ENCODE measurements at places on chromosomes 1 and 21.

- no peak for DNase-seq
Observed at GRCh38 chr1:147270721-147271120, 28.2 kb downstream of the CHD1L start.

DNA sequence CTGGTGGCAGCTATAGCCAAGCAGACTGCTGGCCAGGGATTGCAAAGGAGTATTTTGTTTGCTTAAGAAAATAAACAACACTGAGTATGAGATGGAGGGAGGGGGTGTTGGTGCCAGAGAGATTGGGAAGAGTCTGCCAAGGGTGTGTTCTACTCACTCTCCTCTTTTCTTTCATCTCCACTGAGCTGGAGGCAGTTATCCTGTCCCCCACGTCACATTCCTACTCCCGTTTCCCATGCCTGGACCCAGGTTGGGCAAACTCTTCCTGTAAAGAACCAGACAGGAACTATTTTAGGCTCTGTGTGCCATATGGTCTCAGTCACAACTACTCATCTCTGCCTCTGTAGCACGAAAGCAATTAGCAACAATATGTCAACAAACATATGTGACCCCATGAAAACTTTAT lies 1.4 kb upstream of the IL24 start:
- no peak for DNase-seq

GRCh38 chr1:157073944-157074685 lies 25.5 kb downstream of the ETV3L start:
- DNase-seq: no peak

GRCh38 chr1:156180471-156180870 lies 13.4 kb upstream of the SLC25A44 start:
- no peak for DNase-seq

DNA sequence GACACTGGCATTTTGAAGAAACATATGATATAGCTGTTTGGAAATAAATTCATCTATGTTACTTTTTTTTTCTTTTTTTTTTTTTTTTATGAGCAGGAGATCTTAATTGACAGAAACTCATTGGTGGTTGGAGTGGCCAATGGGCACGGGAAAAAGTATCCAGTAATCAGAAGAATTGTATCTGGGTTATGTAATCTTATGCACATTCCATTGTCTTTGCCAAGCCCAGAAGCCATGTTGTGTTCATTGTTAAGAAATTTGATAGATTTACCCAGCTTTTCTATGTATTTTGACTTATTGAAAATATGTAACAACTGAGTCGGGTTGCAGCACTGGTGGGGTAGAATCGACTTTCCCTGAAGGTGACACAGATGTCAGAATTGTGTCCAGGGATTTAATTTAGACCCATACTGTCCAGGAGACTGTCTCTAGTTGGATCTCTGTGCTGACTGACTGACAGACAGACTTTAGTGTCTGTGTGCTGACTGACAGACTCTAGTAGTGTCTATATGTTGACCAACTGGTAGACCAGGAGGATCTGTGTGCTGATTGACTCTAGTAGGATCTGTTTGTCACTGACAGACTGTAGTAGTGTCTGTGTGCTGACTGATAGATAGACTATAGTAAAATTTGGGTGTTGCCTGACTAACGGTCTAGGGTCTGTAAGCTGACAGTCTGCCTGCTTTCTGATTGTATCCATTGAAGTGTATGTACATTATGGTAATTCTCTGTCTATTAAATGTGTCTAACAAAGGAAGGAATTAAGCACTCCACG lies 12.3 kb upstream of the C4BPB start:
- DNase-seq: no peak

GRCh38 chr1:235820061-235820460 lies 46.6 kb downstream of the LYST start:
- no peak for DNase-seq

- DNase-seq: no peak
Observed at GRCh38 chr21:36792505-36792967, 93.6 kb downstream of the SIM2 start.

DNA sequence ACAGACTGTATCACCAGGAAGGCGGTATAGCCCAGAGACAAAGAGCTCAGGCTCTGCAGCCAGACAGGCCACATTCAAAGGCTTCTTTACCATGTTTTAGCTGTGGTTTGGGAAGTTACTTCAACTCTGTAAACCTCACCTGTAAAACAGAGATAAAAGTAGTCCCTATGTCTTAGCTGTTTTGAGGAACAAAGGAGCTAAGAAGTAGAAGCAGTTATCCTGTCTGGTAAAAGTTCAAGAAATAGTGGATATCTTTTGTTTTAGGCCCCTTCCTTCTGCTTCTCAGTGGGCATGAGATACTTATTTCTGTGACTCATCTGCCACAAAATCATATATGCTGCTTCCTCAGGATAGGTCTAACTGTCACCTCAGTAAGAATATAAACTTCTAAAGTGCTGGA lies 6.5 kb downstream of the CD34 start:
- no peak for DNase-seq

GRCh38 chr21:44455524-44456213 lies 359 bp downstream of the LRRC3 start:
- DNase-seq: no peak

GRCh38 chr1:36864823-36865601 lies 169.3 kb downstream of the GRIK3 start:
- no peak for DNase-seq

GRCh38 chr1:177333936-177334595 lies 163.3 kb downstream of the BRINP2 start:
- no peak for DNase-seq

- no peak for DNase-seq
Observed at GRCh38 chr21:45250914-45251634, 36.6 kb downstream of the POFUT2 start.

DNA sequence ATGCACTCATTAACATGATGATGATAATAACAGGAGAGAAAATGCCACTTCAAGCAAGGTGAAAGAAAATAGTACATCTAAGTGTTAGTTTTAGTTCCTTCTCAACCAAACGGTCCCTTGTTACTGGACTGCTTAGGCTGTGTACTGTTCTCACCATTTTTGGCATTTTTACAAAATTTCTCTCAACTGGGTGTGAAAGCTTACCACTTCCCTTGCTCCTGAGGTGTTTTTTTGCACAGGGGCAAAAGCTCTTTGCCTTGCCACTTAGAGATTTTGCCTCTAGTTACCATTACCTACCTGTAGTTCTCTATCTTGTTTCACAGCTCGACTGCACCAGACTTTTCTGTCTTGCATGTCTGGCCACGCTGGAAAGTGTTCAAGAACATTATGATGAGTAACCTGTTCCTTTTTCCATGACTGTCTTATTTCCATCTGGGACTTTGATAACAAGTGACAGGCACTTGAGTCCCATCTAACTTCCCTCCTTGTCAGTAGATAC lies 10.7 kb downstream of the NEK7 start:
- no peak for DNase-seq

- no peak for DNase-seq
Observed at GRCh38 chr1:232697187-232697822, 67.4 kb upstream of the SIPA1L2 start.

GRCh38 chr1:186740324-186740723 lies 60.1 kb upstream of the PTGS2 start:
- no peak for DNase-seq

DNA sequence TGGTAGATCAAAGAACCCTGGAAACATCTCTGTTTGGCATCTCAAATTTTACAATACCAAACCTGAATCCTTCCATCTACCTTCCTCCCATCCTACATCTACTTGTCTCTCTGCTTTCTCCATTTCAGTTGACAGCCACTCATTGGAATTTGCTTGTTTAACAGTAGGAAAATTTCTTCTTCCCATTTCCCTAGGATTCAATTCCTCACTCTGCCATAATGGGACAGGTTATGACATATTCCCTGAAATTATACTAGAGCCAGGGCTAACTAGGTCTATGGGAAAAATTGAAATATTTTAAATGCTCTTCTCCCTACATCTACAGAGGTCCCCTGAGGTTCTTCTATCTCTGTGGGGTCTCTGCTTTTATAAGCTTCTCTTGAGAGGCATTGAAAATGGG lies 257.7 kb downstream of the KCNH1 start:
- no peak for DNase-seq

DNA sequence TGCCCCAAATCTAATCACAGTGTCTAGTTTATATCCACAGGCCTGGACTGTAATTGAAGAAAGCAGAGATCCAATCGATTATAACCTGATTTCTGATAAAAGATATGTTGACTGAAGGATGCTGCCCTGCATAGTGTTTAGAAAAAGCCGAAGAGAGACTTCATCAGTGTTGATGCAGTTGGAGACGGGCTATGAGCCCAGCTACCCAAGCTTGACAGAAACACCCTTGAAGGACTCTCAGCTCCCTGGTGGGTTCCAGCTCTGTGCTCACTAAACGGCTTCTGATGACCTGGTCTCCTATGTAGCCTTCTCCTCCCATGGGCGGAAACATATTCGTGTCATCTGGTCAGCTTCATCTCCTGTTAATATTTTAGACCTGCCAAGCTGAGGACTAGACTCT lies 10.2 kb downstream of the FAM89A start:
- DNase-seq: no peak

GRCh38 chr1:182625024-182625423 lies 20.8 kb upstream of the RGS16 start:
- no peak for DNase-seq

DNA sequence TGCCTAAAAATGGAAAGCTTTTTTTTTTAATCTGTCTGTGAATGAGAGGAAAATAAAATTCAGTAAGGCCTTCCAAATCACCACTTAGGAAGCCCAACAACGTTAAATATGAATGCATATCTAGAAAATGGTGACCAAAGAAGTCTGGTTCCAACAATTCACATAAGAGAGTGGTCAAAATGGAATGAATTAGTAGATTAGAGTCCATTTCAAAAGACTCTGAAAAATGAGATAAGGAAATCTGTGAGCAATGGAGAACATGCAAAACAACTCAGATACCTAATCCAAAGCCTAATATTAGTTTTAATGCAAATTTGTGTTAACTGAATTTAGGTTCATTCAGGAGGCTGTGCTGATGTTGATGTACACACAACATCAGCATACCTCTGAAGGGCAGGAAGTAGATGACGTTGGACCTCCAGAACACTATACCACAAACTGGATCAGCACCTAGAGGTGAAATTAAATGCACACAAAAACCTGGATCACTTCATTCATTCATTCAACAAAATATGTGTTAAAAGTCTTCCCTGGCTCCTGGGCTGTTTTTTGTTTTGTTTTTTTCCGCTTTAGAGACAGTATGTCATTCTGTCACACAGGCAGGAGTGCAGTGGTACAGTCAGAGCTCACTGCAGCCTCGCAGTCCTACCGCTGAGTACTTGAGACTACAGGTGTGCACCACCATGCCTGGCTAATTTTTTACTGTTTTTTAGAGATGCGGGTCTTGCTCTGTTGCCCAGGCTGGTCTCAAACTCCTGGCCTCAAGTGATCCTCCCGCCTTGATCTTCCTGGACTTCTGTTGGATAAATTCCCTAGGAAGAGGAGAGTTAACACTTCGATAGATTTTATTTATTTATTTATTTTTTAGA lies 4.9 kb upstream of the BRWD1 start:
- DNase-seq: no peak

DNA sequence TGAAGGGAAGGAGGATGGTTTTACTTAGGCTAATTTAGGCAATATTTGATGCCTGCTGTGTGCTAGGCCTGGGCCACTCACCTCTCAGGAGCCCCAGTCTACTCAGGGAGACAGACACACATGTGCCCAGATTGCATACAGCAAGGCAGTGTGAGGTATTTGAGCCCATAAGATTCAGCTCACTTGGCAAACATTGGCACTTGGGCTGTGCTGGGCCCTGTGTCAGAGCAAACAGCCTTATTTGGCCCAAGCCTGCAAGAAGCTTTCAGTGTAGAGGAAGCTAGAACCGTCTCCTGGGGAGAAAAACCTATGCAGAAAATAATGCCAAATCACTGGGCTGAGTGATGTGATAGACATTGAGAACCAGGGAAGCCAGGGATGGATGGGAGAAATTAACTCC lies 3.9 kb upstream of the SYNC start:
- no peak for DNase-seq

DNA sequence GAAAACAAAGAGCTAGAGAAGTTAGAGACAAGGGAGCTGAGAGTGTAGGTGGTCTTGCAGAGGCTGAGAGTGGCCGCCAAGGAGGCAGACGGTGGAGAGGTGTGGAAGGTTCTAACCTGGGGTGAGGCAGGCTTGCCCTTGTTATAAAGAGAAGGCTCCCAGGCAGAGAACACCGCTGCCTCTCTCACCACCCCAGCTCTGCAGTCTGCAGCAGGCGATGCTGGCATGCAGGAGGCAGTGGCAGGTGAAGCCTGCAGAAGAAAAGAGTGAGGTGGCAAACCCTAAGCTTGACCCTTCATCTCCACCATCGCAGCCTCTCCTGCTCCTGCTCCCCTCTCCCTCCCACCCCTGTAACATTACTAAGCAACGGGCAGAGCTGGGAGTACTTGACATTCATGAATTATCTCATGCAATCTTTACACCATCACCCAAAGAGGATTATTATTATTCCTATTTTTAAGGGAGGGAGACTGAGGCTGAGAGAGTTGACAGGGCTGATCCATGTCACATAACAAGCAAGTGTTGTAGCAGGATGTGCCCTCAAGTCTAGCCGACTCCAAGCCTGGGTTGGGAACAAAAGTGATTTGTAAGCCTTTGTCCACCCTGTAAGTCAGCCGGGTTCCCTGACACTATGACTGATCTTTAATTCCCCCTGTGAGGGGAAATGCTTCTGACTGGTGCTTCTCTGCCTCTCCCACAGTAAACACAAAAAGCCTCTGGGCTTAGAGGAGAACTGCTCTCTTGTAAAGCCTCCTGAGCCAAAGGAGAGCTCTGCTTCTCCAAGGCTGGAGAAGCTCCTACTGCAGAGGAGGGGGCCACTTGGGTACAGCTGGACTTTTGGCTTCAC lies 36.1 kb downstream of the KANK4 start:
- DNase-seq: no peak

DNA sequence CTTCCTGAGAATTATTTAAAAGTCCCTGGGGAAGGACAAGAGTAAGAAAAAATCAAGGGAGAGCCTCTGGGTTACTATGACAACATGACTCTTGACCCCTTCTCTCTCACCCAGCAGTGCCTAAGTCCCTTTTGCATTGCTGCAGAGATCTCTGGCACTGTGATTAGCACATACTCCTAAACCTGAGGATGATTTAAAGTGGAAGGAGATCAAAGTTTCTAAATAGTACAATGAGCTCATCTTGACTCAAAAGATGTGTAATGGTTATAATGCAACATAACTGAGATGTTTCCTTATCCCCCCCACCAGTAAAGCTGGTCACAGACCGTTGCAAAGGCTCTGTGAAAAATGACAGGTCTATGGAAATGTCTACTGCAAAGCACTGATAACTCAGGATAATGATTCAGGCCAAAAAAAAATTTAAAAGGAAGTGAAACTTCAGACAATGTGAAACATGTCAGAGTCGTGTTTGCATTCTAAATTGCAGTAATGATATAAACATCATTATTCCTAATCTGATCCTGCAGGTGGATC lies 519.2 kb downstream of the KIF26B start:
- no peak for DNase-seq

- no peak for DNase-seq
Observed at GRCh38 chr1:163922743-163923201, 601.0 kb downstream of the NUF2 start.

GRCh38 chr1:245409341-245410195 lies 254.8 kb downstream of the KIF26B start:
- no peak for DNase-seq
